ENCODE measurements at places on chromosomes 1 and 21. TPM values are rescaled to one million over a fixed set of nuclear protein-coding genes. Genes with fewer than 3 reads are reported as not detected.

DNA sequence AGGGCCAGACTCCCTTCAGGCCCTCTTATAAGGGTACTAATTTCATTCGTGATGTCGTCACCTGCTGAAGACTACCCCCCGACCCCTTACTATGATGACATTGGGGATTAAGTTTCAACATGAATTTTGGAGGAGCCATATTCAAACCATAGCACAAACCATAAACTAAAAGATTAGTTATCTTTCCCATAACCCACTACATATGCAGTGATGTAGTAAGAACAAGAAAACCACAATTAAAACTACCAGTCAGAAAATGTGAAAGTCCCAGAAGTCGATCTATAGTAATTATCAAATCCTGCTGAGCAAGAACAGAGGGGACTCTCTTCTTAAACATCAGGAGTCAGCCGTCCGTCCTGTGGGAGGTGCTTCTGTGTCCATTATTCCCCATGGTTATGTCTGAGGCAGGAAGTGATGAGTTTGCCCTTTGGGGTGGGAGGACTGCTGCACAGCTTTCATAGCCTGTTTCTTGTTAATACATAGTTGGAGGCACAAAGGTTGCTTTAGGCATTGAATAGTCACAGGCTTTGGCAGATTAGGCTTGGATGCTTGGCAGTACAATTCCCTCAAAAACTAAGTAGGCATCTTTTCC lies 35.9 kb upstream of the PTGFRN start:
- H3K27ac ChIP-seq = peak overlapping the region; percentile 86
- no peak for DNase-seq
- peaks cover 2% of the 10 kb centered on the region for H3K4me1 ChIP-seq
- H3K4me3 ChIP-seq = no peak overlapping the region
- H3K27me3 ChIP-seq = no peaks in the 10 kb centered on the region

DNA sequence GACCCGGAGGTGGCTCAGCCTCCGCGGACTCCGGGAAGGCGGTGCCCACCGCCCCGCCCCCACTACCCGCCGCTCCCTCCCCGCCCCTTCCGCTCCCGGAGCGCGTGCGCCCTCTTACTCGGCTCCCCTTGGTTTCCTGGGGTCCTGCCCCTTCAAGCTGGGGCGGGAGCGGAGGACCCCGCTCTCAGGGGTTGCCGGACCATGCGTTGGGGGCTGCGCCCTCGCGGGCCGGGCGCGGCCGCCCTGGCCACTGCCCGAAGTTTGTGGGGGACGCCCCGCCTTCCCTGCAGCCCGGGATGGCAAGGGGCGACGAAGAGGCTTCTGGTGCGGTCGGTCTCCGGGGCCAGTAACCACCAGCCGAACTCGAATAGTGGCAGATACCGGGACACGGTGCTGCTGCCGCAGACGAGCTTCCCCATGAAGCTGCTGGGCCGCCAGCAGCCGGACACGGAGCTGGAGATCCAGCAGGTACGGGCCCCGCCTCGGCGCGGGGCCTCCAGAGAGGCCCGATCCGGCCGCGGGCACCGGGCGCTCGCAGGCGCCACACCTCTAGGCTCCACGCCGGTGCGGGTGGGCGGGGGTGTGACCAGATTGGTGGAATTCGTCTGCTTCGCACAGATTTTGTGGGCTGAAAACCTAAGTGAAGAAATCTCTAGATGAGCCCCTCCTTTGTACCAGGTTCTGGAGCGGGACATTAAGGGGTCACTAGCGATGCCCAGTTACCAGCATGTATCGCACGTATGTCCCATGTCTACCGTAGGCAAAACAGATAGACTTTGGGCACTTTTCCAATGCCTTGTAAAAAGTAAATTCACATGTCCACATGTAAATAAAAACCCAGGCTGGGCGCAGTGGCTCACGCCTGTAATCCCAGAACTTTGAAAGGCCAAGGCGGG lies at the start of gene IARS2:
TSS of gene IARS2 (plus strand) at position 117 of the 896 bp plus-strand sequence. CDS start at position 202, 85 bp downstream.
- peak within 1 kb of the TSS; percentile 91 for H3K27ac ChIP-seq
- H3K4me1 ChIP-seq = no peaks in the 10 kb centered on the region
- DNase-seq = no peak
- no peaks in the 10 kb centered on the region for H3K27me3 ChIP-seq

- DNase-seq = no peak
- no peaks in the 10 kb centered on the region for H3K27me3 ChIP-seq
- H3K27ac ChIP-seq = peak overlapping the region; percentile 93
Measured at GRCh38 chr1:86499987-86500593, 31.4 kb downstream of the CLCA1 start.

The AHCYL1 gene
- total RNA-seq = 183 TPM

The LEFTY1 gene
- 3.5 TPM for total RNA-seq

The EDARADD gene
- 2.6 TPM for total RNA-seq

DNA sequence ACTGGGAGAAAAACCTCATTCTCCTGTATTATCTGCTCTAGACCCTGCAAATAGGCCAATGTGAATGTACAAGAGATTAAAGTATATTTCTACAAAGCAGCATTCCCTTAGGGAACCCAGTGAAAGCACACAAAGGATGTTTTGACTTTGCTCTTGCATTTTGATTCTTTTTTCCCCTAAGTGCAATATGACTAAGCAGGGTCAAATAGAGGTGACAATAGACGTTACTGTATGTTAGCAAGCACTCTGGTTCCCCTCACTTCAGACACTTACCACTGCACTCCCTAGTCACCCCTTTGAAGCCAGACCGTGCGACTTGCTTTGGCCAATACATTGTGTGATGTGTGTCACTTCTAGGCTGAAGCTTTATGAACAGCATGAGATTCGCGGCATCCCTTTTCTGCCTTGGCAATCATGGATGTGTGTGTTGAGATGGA lies 209.7 kb downstream of the RHOU start:
- DNase-seq = no peak
- H3K36me3 ChIP-seq = no peaks in the 10 kb centered on the region
- no peak overlapping the region for H3K4me3 ChIP-seq
- no peaks in the 10 kb centered on the region for H3K27me3 ChIP-seq

The LCE1C gene
- total RNA-seq = not detected

The GBP2 gene
- total RNA-seq = 61.5 TPM

DNA sequence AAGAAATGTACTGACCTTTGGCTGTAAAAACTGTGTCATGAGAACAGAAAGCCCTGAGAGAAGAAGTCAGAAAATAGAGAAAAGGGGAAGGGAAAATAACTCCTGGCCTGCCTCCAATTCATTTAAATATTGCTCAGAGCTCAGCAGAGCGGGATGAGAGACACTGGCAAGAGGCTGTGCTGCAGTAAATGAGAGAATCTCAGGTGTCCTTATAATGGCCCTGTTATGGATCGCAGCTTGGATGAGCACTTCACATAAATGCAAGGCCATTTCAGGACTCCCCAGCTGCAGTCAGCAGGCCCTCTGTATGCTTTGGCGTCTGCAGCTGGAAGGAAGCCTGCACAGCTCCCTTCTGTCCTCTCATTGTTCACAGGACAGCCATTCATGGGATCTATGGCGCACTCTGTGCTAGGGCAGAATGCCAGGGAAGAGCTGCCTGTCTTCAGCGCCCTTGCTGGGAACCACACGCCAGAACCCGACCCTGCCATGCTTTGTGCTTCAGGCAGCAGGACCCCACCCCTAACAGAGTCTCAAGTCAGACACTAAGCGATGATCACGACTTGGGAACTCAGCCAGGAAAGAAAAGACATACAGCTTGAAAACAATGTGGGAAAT lies 20.7 kb upstream of the ABCB10 start:
- H3K4me3 ChIP-seq = no peak overlapping the region
- H3K4me1 ChIP-seq = no peaks in the 10 kb centered on the region
- no peaks in the 10 kb centered on the region for H3K27me3 ChIP-seq
- no peaks in the 10 kb centered on the region for H3K36me3 ChIP-seq

The OBSCN gene
- 38.1 TPM for total RNA-seq

DNA sequence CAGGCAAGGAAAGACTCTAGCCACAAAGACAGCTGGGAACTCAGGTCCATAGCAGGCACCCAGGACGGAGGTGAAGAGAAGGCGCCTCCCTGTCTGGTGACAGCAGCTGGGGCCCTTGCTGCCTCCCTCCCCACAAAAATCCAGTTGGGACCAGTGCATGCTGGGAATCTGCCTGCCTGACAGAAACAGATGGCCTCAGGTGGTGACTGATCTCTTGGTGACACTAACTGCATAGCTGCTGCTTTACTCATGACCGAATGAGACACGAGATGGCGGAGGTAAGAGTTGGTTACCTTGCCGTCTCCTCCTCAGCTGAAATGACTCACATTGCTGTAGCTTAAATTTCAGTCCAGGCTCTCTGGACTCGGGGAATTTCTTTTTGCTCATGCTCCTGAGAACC lies 130.3 kb downstream of the FGGY start:
- H3K36me3 ChIP-seq = no peaks in the 10 kb centered on the region
- DNase-seq = no peak
- H3K4me1 ChIP-seq = no peaks in the 10 kb centered on the region
- H3K27ac ChIP-seq = no peak overlapping the region
- H3K4me3 ChIP-seq = no peak overlapping the region

GRCh38 chr1:31843506-31843905 lies 27.7 kb upstream of the SPOCD1 start:
- H3K27me3 ChIP-seq = no peaks in the 10 kb centered on the region
- H3K36me3 ChIP-seq = no peaks in the 10 kb centered on the region
- no peak for DNase-seq

DNA sequence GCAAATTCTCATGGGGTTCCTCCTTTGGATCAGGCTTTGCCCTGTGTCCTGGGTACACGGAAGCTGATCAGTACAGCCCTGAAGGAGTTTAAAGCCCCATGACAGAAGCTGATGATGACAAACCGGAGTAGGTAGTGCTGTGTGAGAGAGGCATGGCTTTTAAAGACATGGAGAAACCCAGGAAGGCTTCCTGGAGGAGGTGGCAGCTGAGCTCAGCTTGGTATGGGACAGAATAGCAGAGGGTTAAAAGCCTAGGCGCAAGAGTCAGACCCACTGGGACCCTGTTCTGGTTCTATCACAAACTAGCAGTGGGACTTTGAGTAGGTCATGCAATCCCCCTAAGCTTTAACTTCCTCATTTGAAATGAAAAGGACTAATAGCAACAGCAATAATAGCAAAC lies 6.1 kb downstream of the TMEM61 start:
- no peak overlapping the region for H3K27ac ChIP-seq
- no peak overlapping the region for H3K4me3 ChIP-seq
- H3K27me3 ChIP-seq = no peaks in the 10 kb centered on the region

DNA sequence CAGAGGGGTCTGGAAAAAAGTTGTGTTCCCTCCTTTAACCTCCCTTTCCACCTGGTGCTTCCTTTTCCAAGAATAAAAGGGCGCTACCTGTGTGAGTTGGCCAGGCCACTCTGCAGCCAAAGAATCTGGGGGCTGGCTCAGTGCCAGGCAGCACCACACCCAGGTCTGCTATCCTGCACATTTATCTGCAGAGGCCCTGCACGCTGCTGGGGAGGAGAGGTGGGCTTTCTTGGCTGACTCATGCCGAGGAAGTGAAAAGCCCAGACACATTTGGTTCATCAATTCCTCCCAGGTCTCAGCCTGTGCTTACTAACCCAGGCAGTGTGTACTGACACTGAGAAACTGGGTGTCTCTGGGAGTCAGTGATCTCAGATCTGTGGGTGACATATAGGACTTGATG lies 79.8 kb upstream of the F3 start:
- DNase-seq = no peak
- H3K4me3 ChIP-seq = no peak overlapping the region
- H3K27ac ChIP-seq = no peak overlapping the region

GRCh38 chr1:31725777-31726535 lies 22.1 kb upstream of the COL16A1 start:
- H3K36me3 ChIP-seq = no peaks in the 10 kb centered on the region
- H3K27me3 ChIP-seq = no peaks in the 10 kb centered on the region
- no peaks in the 10 kb centered on the region for H3K4me1 ChIP-seq
- DNase-seq = no peak

GRCh38 chr1:244672946-244673682 lies 20.2 kb downstream of the DESI2 start:
- no peak for DNase-seq
- no peaks in the 10 kb centered on the region for H3K4me1 ChIP-seq
- H3K27me3 ChIP-seq = no peaks in the 10 kb centered on the region
- peak overlapping the region; percentile 84 for H3K27ac ChIP-seq
- no peaks in the 10 kb centered on the region for H3K36me3 ChIP-seq

- peak overlapping the region; percentile 64 for H3K27ac ChIP-seq
- no peak for DNase-seq
- H3K4me1 ChIP-seq = peaks cover 10% of the 10 kb centered on the region
- H3K36me3 ChIP-seq = no peaks in the 10 kb centered on the region
Measured at GRCh38 chr1:8516278-8516777, 198.4 kb downstream of the SLC45A1 start.

GRCh38 chr21:41726970-41727783 lies 39.7 kb downstream of the RIPK4 start:
- H3K4me1 ChIP-seq = no peaks in the 10 kb centered on the region
- no peak for DNase-seq
- no peaks in the 10 kb centered on the region for H3K27me3 ChIP-seq

DNA sequence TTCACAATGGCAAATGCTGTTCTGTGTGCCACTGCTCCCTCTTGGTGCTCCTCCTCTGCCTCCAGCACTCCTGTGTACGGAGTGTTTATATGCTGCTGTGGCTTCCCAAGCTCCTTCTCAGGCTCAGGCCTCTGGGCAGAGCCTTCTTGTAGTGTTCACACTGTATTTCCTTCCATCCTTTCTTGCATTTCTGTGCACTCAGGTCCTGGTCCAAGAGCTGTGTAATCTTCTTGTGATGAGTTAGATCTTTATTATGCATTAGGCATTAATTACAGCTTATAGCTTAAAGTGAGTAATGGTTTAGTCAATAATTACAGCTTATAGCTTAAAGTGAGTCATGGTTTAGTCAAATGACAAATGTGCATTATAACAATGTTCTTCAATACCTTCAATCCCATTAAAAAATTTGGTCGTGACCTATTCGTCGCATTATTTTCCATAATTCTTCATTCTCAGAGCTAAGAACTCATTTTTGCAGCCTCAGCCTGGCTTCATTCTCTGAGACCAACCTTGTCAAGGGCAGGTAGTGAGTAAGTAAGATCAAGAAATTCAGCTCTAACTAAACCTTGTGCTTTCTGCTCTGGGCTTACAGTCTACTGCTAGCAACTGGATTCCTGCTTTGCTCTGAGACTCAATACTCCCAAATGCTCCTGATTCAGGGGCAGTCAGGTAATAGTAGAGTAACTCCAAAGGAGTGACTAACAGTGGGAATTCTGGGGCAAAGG lies 154.5 kb upstream of the SPAG17 start:
- no peak overlapping the region for H3K4me3 ChIP-seq
- no peaks in the 10 kb centered on the region for H3K36me3 ChIP-seq
- H3K4me1 ChIP-seq = no peaks in the 10 kb centered on the region
- H3K27me3 ChIP-seq = no peaks in the 10 kb centered on the region
- H3K27ac ChIP-seq = no peak overlapping the region

The COL24A1 gene
- not detected for total RNA-seq

GRCh38 chr1:228921481-228921880 lies 186.2 kb downstream of the RHOU start:
- H3K27ac ChIP-seq = no peak overlapping the region
- H3K27me3 ChIP-seq = no peaks in the 10 kb centered on the region
- no peak overlapping the region for H3K4me3 ChIP-seq
- no peaks in the 10 kb centered on the region for H3K4me1 ChIP-seq
- no peaks in the 10 kb centered on the region for H3K36me3 ChIP-seq
- DNase-seq = no peak

Data from uterus (tissue), 4 donors.